ENCODE measurements at places on chromosomes 4 and X. TPM values are rescaled to one million over a fixed set of nuclear protein-coding genes. Genes with fewer than 3 reads are reported as not detected.

- DNase-seq: no peak
Observed at GRCh38 chr4:65495439-65495838, 174.8 kb downstream of the EPHA5 start.

- DNase-seq: no peak
Observed at GRCh38 chrX:9467751-9468150, 2.9 kb downstream of the TBL1X start.

- no peak for DNase-seq
Observed at GRCh38 chr4:6773616-6774540, 8.6 kb upstream of the KIAA0232 start.

GRCh38 chr4:15295421-15296162 lies 132.2 kb upstream of the C1QTNF7 start:
- no peak for DNase-seq

DNA sequence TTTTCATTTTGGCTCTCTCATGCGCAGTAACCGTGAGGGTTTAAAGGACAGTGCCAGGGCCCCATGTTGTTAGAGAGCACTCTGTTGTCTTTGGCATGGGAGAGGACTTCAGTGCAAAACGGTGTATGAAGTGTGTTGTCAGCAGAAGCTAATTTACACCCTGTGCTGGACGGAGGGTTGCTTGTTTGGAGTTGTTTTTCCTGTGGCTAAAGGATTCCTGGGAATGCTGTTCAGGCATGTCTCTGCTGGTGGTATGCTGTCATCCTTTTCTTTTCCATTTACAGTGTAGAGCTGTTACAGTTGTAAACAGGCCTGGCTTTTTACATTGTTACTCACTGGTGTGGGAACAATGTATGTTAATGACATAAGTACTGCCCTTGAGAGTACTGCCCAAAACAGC lies 206.3 kb downstream of the CBR4 start:
- no peak for DNase-seq

SRPK3 gene
- not detected for total RNA-seq

CTAG2 gene
- total RNA-seq: not detected

DNA sequence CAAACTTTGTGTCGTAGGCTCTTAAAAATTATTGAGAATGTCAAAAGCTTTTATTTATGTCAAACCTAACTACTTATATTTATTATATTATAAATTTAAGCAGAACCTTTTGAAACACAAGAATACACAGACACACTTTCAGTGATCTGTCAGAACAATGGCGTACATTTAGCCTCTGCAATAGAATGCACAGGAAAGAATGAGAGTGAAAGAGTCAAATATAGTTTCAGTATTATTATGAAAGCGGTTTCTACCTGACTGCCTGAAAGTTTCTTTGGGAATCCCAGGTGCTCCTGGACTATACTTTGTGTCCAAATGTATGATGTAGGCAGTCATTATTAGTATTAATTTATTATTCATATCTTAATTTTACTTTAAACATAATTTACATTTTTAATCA lies 872.0 kb upstream of the AGA start:
- no peak for DNase-seq

- DNase-seq: no peak
Observed at GRCh38 chr4:158771776-158772175, 3.0 kb downstream of the FNIP2 start.

DNA sequence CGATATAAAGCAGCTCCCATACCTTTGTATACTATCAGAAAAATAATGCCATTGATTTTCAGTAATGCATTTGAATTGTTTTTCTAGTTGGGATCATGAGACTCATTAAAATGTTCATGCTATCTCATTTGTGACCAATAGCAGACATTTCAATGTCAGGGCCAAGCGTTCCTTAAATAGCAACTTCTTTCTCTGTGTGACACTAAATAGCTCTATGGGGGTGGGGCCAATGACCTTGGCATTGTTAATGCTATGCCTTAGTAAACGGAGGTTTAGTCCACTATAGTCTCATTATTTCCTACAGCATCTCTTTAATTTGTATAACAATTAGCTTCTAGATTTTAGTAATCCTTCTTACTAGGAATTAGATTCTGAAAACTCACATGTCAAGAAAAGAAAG lies 48.6 kb upstream of the ARHGAP24 start:
- no peak for DNase-seq

SGMS2 gene
- not detected for total RNA-seq
